ENCODE measurements at places on chromosomes 1 and 21. TPM values are rescaled to one million over a fixed set of nuclear protein-coding genes. Genes with fewer than 3 reads are reported as not detected.
A peak's percentile ranks its signal among the peaks of the same experiment; 100 is the strongest.

The CD1C gene
- polyA plus RNA-seq: 29.7 TPM

GRCh38 chr1:225848030-225848955, 33.9 kb downstream of the TMEM63A start:
- peak; percentile 53 for DNase-seq

DNA sequence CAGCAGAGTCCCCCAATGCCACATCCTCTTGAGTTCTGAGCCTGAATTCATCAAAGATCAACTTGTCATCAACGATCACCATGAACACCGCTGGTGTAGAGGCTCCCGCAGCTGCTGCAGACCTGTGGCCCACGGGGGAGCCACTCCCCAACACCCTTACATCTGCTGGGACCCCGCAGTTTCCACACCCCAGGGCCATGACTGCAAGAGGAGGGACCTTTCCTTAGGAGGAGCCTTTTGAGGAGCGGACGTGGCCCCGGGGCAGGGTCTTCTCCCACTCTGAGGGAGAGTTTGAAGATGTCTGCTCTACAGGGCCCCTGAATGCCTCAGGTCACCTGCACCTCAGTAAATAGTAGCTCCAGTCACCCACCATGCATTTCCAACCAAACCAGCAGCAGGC, 2.7 kb downstream of the PRDM15 start:
- no peak for DNase-seq

- no peak for DNase-seq
Measured at GRCh38 chr1:160472112-160472511, 50.9 kb downstream of the SLAMF6 start.

DNA sequence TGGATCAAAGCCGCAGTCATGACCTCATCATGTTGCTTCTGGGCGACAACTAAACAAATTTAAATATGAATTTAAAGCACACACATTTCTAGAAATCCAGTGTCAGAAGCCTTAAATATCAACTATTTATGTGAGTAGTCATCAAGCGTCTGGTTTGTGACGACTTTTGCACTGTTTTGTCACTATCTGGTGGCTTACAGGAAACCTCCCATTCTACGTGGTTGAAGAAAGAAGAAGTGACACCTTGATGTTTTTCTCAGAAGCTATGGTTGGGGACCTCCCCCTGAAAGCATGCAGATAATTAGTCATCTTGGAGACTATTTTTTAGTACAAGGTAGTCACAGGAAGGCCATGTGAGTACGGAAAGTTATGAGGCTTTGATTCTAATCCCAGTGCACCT, 58.5 kb downstream of the TENT5C start:
- peak; percentile 87 for DNase-seq

- DNase-seq: no peak
Measured at GRCh38 chr1:198749279-198749678, 110.4 kb downstream of the PTPRC start.

GRCh38 chr1:37724575-37724974, 32.3 kb downstream of the CDCA8 start:
- no peak for DNase-seq

Data from immature natural killer cell (primary cell).